Cardiac muscle cell (in vitro differentiated cells and primary cell): ENCODE measurements at places on chromosomes 12 and 14. TPM values are rescaled to one million over a fixed set of nuclear protein-coding genes. Genes with fewer than 3 reads are reported as not detected.
A peak's percentile ranks its signal among the peaks of the same experiment; 100 is the strongest.

DNA sequence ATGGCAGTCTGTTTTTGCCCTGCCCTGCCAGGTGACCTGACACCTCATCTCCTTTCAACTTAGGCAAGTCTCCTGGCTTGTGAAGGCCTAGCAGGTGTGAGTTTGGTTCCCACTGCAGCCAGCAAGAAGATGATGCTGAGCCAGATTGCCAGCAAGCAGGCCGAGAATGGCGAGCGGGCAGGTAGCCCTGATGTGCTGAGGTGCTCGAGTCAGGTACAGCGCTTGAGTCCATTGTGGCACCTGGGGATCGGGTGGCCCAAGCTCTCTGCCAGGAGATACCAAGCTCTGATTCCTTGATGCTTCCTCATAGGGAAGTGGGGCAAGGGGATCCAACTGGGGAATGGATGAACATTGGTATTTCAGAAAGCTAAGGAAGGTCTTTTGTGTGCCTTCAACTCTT lies 4.1 kb upstream of the CSAD start:
- peaks cover 17% of the 10 kb centered on the region for H3K4me1 ChIP-seq
- DNase-seq = no peak
- H3K36me3 ChIP-seq = peaks cover 56% of the 10 kb centered on the region
- H3K27me3 ChIP-seq = no peaks in the 10 kb centered on the region
- H3K27ac ChIP-seq = no peak overlapping the region

DNA sequence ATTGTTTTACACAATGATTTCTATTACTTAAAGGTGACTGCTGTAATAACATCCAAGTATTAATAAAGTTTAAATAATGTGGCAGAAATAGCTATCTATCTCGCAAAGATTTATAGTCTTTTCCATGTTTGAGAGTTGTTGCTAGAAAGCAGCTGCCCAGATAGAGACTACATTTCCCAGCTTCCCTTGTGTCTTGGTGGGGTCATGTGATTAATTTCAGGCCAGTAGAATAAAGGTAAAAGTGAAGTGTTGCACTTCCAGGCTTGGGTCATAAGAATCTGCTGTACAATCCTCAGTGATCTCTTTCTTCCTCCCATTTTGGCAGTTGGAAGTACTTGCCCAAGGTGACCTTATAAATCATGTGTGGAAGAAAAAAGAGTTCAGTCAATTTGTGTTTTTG lies 449.7 kb upstream of the USP15 start:
- no peak for DNase-seq
- no peaks in the 10 kb centered on the region for H3K27me3 ChIP-seq
- no peaks in the 10 kb centered on the region for H3K4me1 ChIP-seq
- no peak overlapping the region for H3K4me3 ChIP-seq

DNA sequence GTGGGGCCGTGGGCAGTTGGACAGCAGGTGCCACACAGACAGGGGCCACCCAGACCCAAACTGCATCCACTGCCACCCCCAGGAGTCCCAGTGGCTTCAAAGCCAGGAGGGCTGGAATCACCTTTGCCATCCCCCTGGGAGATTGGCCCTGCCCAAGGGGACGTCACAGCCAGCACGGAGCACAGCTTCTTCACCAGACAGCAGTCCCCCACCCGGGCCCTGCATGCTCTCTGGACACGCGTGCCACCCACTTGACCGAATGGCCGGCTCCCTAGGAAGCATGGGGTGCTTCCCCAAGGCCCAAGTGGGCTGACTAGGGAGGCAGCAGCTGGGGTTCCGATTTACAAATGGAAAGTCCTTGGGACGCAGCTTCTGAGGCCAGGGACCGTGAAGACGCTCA lies 17.3 kb downstream of the DHX37 start:
- no peak overlapping the region for H3K27ac ChIP-seq
- DNase-seq = no peak
- H3K4me1 ChIP-seq = no peaks in the 10 kb centered on the region
- H3K36me3 ChIP-seq = peaks cover 4% of the 10 kb centered on the region
- H3K4me3 ChIP-seq = no peak overlapping the region
- no peaks in the 10 kb centered on the region for H3K27me3 ChIP-seq

DNA sequence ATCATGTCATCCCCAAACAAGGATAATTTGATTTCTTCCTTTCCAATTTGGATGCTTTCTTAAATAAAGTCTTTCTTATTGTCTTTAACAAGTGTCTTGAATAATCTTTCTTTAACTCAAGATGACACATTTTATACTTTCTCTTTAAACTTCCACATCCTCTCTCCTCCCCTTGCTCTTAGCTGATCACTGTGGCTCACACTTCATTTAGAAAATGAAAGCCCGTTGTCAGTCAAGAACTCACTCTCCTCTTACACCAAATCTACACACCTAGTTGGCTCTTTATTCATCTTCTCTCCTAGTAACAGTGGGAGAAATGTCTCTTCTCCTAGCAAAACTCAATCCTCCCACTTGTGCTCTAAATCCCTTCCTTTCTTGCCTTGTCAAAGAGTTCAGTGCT lies 10.4 kb upstream of the RMST start:
- H3K36me3 ChIP-seq = no peaks in the 10 kb centered on the region
- no peaks in the 10 kb centered on the region for H3K4me1 ChIP-seq
- DNase-seq = no peak
- no peak overlapping the region for H3K4me3 ChIP-seq

DNA sequence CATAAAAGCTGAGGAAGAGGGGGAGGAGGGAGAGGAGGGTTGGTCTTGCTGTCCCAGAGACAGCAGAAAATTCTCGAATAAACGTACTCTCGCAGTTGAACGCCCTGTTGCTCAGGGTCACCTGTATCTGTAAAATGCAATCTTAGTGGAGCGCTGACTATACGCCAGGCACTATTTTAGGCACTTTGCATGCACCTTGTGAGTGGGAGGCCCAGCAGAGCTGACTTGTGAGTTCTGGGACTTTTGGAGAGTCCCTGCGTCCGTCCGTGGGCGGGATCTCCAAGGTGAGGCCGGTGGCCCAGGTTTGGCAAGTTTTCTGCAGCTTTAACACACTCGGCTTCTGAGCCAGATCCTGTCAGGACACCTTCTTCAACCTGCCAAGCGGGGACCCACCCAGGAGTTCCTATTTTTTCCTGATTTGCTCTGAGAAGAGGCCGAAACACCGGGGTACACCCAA lies 32.5 kb upstream of the PLEKHG6 start:
- H3K36me3 ChIP-seq = no peaks in the 10 kb centered on the region
- peaks cover 7% of the 10 kb centered on the region for H3K27me3 ChIP-seq
- no peak for DNase-seq
- peak overlapping the region; percentile 41 for H3K4me3 ChIP-seq
- H3K27ac ChIP-seq = no peak overlapping the region

GRCh38 chr12:97024393-97024792 lies 117.3 kb downstream of the NEDD1 start:
- no peaks in the 10 kb centered on the region for H3K4me1 ChIP-seq
- H3K4me3 ChIP-seq = no peak overlapping the region
- DNase-seq = no peak
- H3K27ac ChIP-seq = no peak overlapping the region

DNA sequence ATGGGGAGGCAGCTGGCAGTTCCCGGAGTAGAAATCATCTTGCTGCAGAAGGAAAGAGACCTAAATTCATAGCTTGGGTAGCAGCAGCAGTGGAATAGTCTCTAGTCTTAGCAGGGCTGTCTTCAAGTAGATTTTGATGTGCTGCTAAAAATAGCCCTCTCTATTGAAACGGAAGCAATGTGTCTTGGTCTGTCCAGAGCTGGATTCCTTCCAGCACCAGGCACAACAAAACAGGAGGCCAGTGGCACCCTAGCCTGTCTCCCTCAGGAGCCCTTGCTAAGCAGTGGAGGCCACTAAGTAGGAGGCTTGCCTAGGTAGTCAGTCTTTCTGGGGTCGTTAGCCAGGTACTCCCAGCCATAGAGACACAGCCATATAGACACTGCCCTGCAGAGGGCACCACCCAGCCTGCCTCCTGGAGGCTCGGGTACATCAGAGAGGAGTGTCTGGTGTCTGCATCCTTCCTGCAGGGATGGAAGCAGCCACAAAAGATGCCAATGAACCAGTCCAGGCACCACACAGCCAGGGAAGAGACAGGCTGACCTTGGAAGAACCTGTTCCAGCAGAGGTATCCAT lies 97.5 kb downstream of the CRACR2A start:
- no peak overlapping the region for H3K27ac ChIP-seq
- H3K36me3 ChIP-seq = no peaks in the 10 kb centered on the region
- peaks cover 22% of the 10 kb centered on the region for H3K4me1 ChIP-seq

- H3K4me1 ChIP-seq = peaks cover 29% of the 10 kb centered on the region
- H3K4me3 ChIP-seq = no peak overlapping the region
- H3K36me3 ChIP-seq = no peaks in the 10 kb centered on the region
- peak overlapping the region; percentile 91 for H3K27ac ChIP-seq
- no peaks in the 10 kb centered on the region for H3K27me3 ChIP-seq
- DNase-seq = peak; percentile 95
These were observed 7.2 kb downstream of the ALDH2 start for GRCh38 chr12:111773801-111774551.

DNA sequence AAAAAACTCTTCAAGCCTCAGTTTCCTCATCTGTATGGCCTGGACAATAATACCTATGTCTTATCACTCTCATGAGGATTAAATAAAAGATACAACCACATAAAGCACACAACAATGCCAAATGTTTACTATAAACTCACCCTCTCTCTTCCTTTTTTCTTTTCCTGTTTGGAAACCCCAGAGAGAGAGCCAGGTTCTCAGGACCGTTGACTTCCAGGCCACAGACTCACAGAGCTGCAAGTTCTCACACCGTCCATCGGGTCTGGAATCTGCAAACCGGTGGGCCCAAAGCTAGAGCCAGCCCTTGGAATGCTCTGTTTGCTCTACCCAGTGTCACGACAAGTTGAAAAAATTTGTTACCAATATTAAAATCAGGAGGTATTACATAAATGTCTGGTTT lies 4.6 kb upstream of the CD4 start:
- no peak overlapping the region for H3K27ac ChIP-seq
- H3K4me3 ChIP-seq = no peak overlapping the region
- peaks cover 11% of the 10 kb centered on the region for H3K4me1 ChIP-seq
- H3K36me3 ChIP-seq = no peaks in the 10 kb centered on the region
- no peaks in the 10 kb centered on the region for H3K27me3 ChIP-seq

- H3K27me3 ChIP-seq = no peaks in the 10 kb centered on the region
- no peak for DNase-seq
- H3K4me3 ChIP-seq = no peak overlapping the region
- no peak overlapping the region for H3K27ac ChIP-seq
These were observed 70.9 kb downstream of the KITLG start for GRCh38 chr12:88509347-88509746.

DNA sequence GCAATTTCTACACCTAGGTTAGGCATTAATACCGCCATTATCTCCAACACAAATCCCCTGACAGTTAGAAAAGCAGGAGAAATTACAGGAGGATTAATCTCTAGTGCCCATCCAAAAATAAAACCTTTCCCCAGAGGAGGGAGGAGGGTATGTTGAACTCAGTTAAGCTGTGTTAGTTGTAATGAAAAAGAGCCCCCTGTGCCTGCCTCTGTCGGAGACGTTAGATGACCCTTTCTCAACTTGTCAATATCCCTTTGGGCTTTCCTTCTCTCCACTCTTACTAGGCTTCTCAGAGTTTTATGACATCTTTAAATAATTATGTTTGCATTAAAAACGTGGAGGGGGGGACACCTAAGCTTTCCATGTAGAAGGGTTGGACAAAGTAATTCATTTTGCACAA lies 278.2 kb downstream of the PDZRN4 start:
- peaks cover 23% of the 10 kb centered on the region for H3K4me1 ChIP-seq
- DNase-seq = peak; percentile 28
- no peaks in the 10 kb centered on the region for H3K27me3 ChIP-seq

GRCh38 chr12:24852420-24852819 lies 96.5 kb downstream of the BCAT1 start:
- H3K4me3 ChIP-seq = no peak overlapping the region
- H3K36me3 ChIP-seq = no peaks in the 10 kb centered on the region
- no peaks in the 10 kb centered on the region for H3K4me1 ChIP-seq
- no peak overlapping the region for H3K27ac ChIP-seq
- no peak for DNase-seq

DNA sequence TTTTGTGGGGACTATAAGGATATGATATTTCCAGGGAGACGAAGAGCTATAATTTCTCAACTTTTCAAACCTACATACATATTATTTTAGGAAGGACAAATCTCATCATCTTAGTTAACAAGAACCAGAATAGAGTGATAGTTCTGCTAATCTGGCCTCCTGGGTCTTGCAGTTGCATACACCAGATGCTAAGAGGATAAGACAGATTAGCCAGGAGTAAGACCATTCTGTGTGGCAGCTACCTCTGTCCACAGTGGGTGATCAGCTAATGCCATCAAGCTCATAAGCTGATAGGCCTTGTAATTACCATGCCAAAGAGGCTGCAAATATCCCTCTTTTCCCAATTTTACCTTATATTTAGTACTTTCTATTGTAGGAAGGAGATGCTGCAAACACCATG lies 776.8 kb downstream of the NRXN3 start:
- H3K27ac ChIP-seq = no peak overlapping the region
- no peaks in the 10 kb centered on the region for H3K4me1 ChIP-seq
- DNase-seq = no peak
- H3K27me3 ChIP-seq = no peaks in the 10 kb centered on the region
- H3K4me3 ChIP-seq = no peak overlapping the region

GRCh38 chr14:104883681-104884361 lies 18.8 kb downstream of the CEP170B start:
- peaks cover 16% of the 10 kb centered on the region for H3K4me1 ChIP-seq
- no peaks in the 10 kb centered on the region for H3K27me3 ChIP-seq
- DNase-seq = no peak
- H3K4me3 ChIP-seq = no peak overlapping the region

DNA sequence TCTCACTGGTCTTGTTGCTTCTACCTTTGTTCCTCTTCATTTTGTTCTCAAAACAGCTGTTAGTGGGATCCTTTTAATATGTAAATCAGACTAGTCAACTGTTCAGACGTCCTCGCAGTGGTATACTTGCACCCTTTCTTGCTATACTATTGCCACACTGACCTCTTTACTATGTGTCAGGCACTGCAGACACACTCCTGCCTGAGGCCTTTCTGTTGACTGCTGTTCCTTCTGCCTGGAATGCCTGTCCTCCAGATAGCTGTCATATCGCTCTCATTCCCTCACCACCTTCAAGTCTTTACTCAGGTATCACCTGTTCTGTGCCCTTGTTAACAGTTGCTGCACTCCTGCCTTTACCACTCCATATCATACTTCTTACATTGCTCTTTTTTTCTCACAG lies 90.0 kb upstream of the TMEM263 start:
- no peak overlapping the region for H3K4me3 ChIP-seq
- no peak overlapping the region for H3K27ac ChIP-seq
- H3K4me1 ChIP-seq = peaks cover 5% of the 10 kb centered on the region

KRT71 gene
- not detected in 2 replicates for total RNA-seq

NPFF gene
- not detected in 2 replicates for total RNA-seq

FOXN3 gene
- total RNA-seq = 51.7 and 74.8 TPM in 2 replicates

TUBA1A gene
- total RNA-seq = 509 and 1,042 TPM in 2 replicates

PTHLH gene
- total RNA-seq = not detected in 2 replicates

SYNJ2BP gene
- total RNA-seq = 19.2 and 20.0 TPM in 2 replicates

KRT3 gene
- not detected in 2 replicates for total RNA-seq

CRADD gene
- total RNA-seq = 32.5 and 37.9 TPM in 2 replicates

TSHR gene
- total RNA-seq = 0.32 and 1.2 TPM in 2 replicates

LRCOL1 gene
- not detected in 2 replicates for total RNA-seq

METAP2 gene
- 59.1 and 98.8 TPM in 2 replicates for total RNA-seq

LRRC43 gene
- total RNA-seq = 1.3 and 5.2 TPM in 2 replicates

SLC38A4 gene
- 0.09 and 0.21 TPM in 2 replicates for total RNA-seq

AGAP2 gene
- 0.33 and 0.49 TPM in 2 replicates for total RNA-seq

KLRD1 gene
- total RNA-seq = 0.04 and 0.42 TPM in 2 replicates

KCNH3 gene
- 0.86 and 1.0 TPM in 2 replicates for total RNA-seq

MSI1 gene
- total RNA-seq = 22.5 and 28.8 TPM in 2 replicates

SYT1 gene
- 0.63 and 0.66 TPM in 2 replicates for total RNA-seq

HCFC2 gene
- total RNA-seq = 11.1 and 14.7 TPM in 2 replicates

RILPL1 gene
- total RNA-seq = 33.7 and 57.8 TPM in 2 replicates
